ENCODE measurements at places on chromosomes 2 and 18.

- DNase-seq: no peak
These were observed 152.8 kb upstream of the STK17B start for GRCh38 chr2:196324211-196324610.

DNA sequence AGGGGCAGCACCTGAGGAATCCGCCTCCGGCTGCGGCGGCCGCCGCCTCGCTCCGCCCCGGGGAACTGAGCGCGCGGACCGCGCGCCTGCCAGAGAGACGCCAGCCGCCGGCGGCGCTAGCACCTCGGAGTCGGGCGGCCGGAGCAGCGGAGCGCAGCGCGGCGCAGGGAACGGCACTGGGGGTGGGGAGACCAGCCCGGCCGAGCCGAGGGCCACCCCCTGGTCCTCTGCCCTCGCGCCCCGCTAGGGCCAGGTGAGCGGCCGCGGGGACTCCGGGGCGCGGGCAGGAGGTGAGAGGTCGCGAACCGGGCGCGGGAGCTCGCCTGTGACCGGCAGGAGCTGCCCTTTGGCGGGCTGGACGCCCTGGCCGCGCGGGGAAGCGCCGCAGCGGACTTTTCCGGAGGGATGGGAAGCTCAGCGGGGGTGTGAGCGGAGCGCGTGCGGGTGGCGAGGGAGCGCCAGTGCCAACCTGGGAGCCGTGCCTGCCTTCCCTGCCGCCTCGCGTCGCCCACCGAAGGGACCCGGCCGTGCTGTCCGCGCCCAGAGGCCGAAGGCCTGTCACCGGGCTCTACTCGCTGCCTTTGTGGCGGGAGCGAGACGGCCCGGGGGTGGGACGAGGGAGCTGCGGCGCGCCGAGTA lies at the start of gene GREB1L:
Gene GREB1L (plus strand): TSS at position 92 of the 639 bp plus-strand sequence. CDS start 141,287 bp downstream, outside the sequence.
- no peak for DNase-seq

GRCh38 chr18:59690996-59691395 lies 6.2 kb downstream of the CCBE1 start:
- no peak for DNase-seq

DNA sequence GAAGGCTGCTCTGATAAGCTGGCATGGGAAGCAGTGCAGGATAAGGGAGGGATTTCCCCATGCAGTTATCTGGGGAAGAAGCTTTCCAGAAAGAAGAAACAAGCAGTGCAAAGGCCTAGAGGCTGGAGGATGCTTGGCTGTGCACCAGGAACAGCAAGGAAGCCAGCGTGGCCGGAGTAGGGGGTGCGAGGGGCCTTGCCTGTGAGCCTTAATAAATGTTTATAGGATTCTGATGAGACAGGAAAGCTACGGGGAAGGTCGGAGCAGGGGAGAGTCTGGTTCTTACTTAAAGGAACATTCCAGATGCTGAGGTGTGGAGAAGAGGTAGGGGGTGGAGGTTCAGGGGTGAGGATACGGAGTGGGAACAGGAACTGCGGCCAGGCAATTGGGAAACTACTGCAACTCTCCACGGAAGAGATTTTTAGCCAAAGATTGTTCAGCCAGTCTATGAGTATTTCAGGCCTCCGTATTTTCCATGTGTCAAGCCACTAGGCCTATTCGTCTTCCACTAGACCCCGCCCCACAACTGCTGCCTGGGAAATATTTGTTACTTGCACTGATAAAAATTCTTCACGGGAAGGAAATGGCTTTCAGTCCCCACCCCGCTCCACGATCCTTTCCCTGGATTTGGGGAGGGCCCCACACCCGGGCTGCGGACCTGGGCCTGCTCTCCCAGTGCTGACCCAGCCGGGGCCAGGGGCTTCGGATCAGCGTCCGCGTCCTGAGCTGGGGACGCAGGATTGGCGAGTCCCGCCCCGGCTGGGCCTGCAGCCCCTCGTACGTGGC lies 516 bp downstream of the EIF2AK2 start:
- peak; percentile 25 for DNase-seq

GRCh38 chr2:225582355-225583116 lies 183.0 kb downstream of the NYAP2 start:
- DNase-seq: no peak

GRCh38 chr2:56688661-56689060 lies 504.9 kb downstream of the CCDC85A start:
- no peak for DNase-seq

DNA sequence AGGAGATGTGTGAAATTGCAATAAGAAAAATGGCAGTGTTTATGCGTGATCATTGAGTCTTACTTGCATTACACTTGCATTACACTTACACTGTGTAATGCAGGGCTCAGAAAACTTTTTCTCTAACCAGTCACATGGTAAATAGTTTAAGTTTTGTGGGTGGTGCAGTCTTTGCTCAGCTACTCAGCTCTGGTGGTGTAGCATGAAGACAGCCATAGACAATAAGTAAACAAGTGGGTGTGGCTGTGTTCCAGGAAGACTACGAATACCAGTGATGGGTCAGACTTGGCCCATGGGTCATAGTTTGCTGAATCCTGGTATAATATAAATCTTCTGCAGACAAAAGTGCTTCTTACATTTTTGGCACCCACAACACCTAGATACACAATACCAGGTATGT lies 115.6 kb upstream of the CYP1B1 start:
- DNase-seq: no peak

All from CD4-positive, alpha-beta T cell treated with Interleukin-17A for 1 hour (primary cell).